ENCODE measurements at places on chromosomes 5 and 9. TPM values are rescaled to one million over a fixed set of nuclear protein-coding genes. Genes with fewer than 3 reads are reported as not detected.

Gene C5orf58
- total RNA-seq, result 0.15 TPM

Gene SPATA31A3
- not detected for total RNA-seq

Gene CERT1
- total RNA-seq, result 26.7 TPM

Gene LCN15
- 0.05 TPM for total RNA-seq

Gene NTNG2
- total RNA-seq, result 5.1 TPM

Gene ABO
- 0.10 TPM for total RNA-seq

Gene C5orf46
- not detected for total RNA-seq

Gene TMEM252
- total RNA-seq, result not detected

Gene TUSC1
- total RNA-seq, result 4.4 TPM

Gene PLAC8L1
- 0.49 TPM for total RNA-seq

Gene FAM169A
- total RNA-seq, result 23.1 TPM

Gene MARCOL
- total RNA-seq, result not detected

Gene VAV2
- total RNA-seq, result 24.7 TPM

Gene OXCT1
- 10.5 TPM for total RNA-seq

Gene ARHGEF37
- 3.2 TPM for total RNA-seq

Gene NUTM2G
- total RNA-seq, result not detected

Gene ADAMTS6
- 0.64 TPM for total RNA-seq

Gene AFAP1L1
- 15.2 TPM for total RNA-seq

Gene ANXA2R
- total RNA-seq, result 6.2 TPM

Gene PIP5K1B
- total RNA-seq, result not detected

Gene CARD9
- total RNA-seq, result 1.7 TPM

Gene MSX2
- total RNA-seq, result 8.5 TPM

Gene SPIN1
- total RNA-seq, result 76.9 TPM

Gene ENTPD2
- 2.8 TPM for total RNA-seq

Gene GPRIN1
- total RNA-seq, result 18.9 TPM

Gene AJM1
- 7.2 TPM for total RNA-seq

Gene GFRA3
- total RNA-seq, result 1.5 TPM

Gene DMRT3
- total RNA-seq, result not detected

Gene ELOVL7
- total RNA-seq, result 2.9 TPM

Gene IRX1
- not detected for total RNA-seq

Gene ZNF366
- total RNA-seq, result not detected

Gene LEAP2
- 1.4 TPM for total RNA-seq

Gene TNFSF15
- total RNA-seq, result 0.03 TPM

Gene NSG2
- not detected for total RNA-seq

Gene CDC25C
- 14.1 TPM for total RNA-seq

Gene ZNF462
- total RNA-seq, result 34.8 TPM

Gene SOHLH1
- total RNA-seq, result not detected

Gene GMCL2
- not detected for total RNA-seq

Gene CA9
- total RNA-seq, result 0.31 TPM

Gene AQP7
- 0.26 TPM for total RNA-seq

Gene BAAT
- 0.08 TPM for total RNA-seq

Gene KIF20A
- total RNA-seq, result 55.4 TPM

Gene ERAP2
- total RNA-seq, result 15.5 TPM

Gene ODF2
- 36.8 TPM for total RNA-seq

Gene DPYSL3
- total RNA-seq, result 1.1 TPM

Gene CDKN2B-AS1
- not detected for total RNA-seq

Data from Panc1 (cell line).